Stimulated activated CD4-positive, alpha-beta T cell treated with anti-CD3 and anti-CD28 coated beads, Interleukin-15, amount 100 ng/mL, for 24 hours (primary cell): ENCODE measurements at places on chromosomes 5 and 9.
A peak's percentile ranks its signal among the peaks of the same experiment; 100 is the strongest.

DNA sequence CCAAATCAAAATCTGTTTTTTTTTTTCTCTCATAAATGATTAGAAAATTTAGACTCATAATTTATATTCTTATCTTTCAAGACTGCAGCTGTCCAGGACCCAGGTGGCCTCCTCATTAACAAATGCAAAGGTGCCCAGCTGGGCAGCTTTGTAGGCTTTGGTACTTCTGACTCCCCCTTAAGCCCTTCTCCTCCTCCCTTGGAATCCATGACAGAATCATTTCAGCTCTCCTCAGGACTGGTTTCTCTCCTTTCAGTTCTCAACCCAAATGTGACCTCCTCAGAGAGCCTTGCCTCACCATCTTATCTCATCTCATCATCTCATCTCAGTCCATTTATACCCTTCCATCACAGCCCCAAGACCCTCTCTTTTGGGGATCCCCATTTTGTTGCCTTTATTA, 221.7 kb downstream of the KIAA0825 start:
- DNase-seq: no peak

- DNase-seq: no peak
Observed at GRCh38 chr9:86679909-86680308, 267.4 kb downstream of the GAS1 start.

DNA sequence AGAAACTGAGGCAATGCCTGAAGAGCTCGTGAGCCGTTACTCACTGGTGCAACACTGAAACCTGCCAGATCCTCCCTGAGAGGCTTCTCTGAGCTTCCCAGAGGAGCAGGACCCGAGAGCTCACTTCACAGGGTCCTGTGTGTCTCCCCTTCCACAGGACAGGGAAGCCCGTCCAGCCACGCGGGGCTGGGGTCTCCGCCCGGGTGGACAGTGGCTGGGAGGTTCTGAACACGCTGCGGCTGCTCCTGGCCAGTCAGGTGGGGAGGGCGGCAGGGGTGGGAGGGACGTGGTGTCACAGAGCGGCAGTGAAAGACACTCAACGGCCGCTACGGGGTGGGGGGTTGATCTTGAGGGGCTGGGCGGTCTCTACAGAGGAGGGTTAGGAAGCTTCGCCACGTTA, 290 bp upstream of the ZDHHC11 start:
- no peak for DNase-seq

GRCh38 chr5:128519827-128520226, 18.2 kb downstream of the FBN2 start:
- no peak for DNase-seq

DNA sequence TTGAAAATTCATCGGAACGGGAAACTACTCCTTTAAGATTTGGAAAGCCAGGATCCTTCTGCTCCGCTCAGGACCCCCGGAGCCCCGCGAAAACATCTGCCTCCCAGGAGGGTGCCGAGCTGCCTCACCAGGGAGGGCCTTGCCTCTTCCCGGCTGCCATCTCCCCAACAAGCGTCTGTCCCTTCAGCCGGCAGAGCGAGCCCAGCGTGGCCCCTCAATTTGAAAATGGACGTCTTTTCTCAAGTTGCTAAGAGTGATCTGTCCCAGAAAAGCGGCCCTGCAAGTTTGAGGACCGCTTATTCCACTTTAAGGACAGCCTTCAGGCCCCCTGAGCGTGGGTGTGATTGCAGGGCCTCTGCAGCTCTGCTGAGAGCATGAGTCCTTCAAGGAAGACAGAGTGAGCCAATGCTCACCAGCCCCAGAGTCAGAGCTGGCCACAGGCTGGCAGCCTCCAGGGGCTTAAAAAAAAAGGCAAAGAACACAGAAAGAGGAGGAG, 101.3 kb downstream of the PHF2 start:
- peak; percentile 0 for DNase-seq

- DNase-seq: peak; percentile 49
Observed at GRCh38 chr9:81686614-81687520, 2.5 kb downstream of the TLE1 start.

DNA sequence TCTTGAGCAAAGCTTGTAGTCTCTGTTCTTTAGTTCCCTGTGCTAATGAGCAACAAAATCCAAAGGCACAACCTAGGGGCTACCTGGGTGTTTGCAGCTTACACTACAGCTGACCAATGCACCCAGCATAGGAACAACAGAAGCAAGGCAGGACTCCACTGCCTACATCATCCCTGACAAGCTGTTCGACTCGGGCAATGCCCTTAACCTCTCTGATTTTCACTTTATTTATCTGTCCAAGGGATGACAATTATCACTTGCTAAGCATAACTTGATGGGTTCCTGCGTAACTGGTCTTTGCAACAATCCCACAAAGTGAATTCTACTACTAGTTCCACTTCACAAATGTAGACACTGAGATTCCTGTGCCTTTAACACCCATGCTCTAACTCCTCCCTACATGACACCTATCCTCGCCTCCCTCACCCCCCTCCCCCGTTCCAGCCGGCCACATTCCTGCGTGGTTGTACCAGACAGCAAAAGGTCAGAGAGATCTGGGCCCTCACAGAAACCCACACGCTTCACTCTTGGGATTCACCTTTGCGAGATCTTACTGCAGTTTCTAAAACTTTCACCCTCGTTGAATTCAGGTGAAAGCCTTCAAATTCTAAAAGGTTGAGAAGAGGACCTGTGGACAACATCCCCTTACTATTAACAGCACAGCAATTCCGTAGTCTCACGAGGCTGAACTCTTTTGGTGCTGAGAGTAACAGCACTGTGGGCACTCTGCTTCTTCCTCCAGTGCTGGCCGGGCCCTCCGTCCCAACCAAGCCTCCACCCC, 995 bp downstream of the IPPK start:
- DNase-seq: peak; percentile 71

- no peak for DNase-seq
Observed at GRCh38 chr9:121141706-121142105, 60.0 kb downstream of the RAB14 start.

GRCh38 chr9:114163517-114163951, 8.2 kb downstream of the COL27A1 start:
- no peak for DNase-seq

GRCh38 chr9:3700772-3701171, 175.0 kb upstream of the RFX3 start:
- DNase-seq: no peak

- DNase-seq: no peak
Observed at GRCh38 chr9:117437283-117437682, 22.4 kb upstream of the ASTN2 start.

GRCh38 chr5:141647242-141647641, 4.0 kb downstream of the FCHSD1 start:
- no peak for DNase-seq

- DNase-seq: no peak
Observed at GRCh38 chr5:68683632-68684036, 410.2 kb upstream of the SLC30A5 start.

DNA sequence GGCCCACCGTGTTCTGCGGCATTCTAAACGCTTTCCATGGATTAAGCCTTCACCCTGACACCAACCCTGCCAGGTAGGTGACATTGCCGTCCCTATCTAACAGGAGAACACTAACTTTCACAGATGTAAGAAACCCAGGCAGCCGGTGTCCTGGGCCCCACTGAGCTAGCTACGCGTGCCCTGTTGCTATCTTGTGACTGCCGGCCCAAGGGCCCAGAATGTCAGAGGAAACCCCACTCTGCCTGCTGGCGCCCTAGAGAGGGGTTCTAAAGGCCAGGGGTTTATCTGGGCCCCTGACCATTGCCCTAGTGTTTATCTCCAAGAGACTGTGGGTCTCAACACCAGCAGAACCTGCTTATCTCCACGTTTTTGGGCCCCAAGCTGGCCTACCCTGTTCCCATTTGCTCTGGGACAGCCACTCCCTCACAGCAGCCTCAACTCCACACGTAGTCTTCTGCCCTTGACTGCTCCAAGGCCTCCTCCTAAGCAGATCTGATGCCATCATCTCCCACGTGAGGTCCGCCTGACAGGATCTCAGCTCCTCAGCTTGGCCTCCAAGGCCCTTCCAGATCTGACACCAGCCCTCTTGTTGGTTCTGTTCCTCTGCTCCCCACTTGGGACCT, 18.1 kb upstream of the ZBTB34 start:
- DNase-seq: no peak

DNA sequence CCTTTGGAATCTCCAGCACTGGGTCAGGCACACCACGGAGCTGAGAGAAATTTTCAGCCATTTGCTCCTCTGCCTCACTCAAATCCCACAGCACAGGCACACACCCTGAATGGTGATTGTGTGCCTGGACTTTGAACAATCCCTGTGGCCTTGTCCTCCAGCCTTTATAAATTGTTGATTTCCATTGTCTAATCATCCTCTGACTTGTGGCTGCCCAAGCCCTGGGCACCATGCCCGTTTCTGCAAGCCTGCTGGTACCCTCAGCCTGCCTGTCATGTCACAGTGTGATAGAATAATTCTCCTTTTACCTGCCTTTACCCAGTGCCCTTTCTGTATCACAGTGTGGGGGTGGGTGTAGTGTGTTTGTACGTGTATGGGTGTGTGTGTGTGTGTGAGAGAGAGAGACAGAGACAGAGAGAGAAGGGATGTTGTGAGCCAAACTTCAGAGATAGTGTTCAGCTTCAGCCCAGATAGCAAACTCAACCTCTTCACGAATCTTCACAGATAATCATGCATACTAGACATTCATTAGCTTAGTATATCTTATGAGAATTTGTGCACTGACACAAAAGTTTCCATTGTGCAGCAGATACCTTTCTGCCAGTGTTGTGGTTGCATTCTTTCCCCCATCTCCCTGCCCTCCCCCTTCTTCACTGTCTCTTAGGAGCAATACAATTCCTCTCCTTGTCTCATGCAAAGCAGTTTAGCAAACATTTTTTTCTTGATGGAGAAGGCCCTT, 27.8 kb upstream of the SLC44A1 start:
- DNase-seq: no peak

DNA sequence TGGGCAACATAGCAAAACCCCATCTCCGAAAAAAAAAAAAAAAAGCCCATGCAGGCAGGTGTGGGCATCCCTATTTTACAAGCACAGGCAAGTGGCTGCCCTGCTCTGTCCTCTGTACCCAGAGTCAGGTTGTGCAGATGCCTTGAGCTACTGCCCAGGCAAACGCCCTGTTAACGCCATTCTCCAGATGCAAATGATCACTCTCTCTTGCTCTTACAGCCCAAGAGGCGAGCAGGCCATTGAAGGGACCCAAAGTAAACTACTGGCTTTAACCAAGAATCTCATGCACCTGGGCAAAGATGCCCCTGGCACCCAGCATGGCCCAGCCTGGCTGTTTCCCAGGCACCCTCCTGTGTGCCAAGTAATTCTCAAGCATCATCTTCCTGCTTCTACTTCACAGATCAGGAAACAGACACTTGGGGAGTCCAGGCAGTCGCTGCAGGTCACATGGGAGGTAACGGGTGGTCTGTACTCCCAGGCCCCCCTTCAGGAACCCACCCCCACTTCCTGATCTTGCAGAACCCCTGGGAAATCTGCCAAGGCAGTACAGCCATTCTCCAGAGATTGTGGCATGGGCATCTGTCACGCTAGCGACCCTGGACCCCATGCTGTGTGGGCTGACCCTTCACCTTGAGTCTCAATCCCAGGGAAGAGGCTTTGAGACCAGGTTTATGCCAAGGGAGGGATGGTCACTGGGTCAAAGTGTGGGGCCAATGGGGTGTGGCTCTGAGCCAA, 14.2 kb downstream of the EEIG1 start:
- peak; percentile 9 for DNase-seq

GRCh38 chr9:135817951-135818717, 89.2 kb downstream of the CAMSAP1 start:
- DNase-seq: no peak
